Neural progenitor cell (in vitro differentiated cells): ENCODE measurements at places on chromosomes 3 and 15. TPM values are rescaled to one million over a fixed set of nuclear protein-coding genes. Genes with fewer than 3 reads are reported as not detected.
A peak's percentile ranks its signal among the peaks of the same experiment; 100 is the strongest.

DNA sequence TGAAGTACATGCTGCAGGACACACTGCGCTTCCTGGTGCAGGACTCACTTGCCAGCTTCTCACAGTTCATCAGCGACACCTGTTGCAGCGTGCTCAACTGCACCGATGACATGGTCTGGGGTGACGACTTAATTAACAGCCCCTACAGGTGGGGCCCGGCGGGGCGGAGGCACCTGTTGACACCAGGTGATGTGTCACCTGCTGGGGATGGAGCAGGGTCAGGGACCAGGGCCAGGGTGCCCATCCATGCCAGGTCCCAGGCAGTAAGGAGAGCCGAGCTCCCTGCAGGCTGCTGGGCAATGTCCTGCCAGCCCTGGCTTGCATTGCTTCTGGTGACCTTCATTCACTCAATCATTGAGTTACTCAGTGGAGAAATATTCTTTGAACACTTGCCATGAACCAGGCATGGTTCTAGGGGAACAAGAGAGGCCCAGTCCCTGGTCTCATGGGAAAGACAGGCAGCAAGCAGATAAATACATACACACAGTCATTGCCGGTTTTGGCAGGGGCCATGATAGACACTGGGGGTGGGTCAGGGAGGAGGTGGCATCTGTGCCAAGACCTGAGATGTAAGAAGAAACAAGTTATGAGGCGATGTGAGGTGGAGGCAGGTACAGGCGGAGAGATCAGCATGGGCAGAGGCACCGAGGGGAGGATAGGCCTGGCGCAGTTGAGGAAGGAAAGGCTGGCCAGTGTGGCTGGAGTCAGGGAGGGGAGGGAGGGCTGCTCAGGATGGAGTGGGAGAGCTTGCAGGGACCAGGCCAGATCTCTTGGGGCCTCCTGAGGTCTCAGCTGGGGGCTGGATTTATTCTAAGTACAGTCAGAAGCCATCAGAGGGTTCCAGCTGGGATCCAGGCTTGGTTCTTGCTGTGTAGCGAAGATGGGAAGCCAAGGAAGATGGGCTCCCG lies 30.8 kb downstream of the DNAH1 start:
- no peaks in the 10 kb centered on the region for H3K27me3 ChIP-seq
- DNase-seq, result no peak
- H3K36me3 ChIP-seq, result no peaks in the 10 kb centered on the region
- no peak overlapping the region for H3K4me3 ChIP-seq

DNA sequence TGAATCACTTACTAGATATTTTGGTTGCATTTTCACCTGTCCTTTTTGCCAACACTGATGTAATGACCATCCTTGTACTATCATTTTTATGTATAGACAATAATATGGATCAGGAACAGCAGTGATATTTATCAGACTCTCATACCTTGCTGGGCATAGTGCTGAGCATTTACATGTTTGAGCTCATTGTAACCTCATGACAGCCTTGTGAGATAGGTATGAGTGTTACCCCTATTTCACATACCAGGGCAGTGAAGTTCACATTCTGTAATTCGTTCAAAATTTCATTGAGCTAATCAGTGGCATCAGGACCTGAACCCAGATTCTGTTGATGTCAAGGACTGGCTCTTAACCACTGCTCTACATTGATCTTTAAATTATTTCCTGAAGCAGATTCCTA lies 221.5 kb upstream of the TBL1XR1 start:
- no peak overlapping the region for H3K4me3 ChIP-seq
- no peaks in the 10 kb centered on the region for H3K27me3 ChIP-seq
- no peaks in the 10 kb centered on the region for H3K36me3 ChIP-seq

- H3K36me3 ChIP-seq, result no peaks in the 10 kb centered on the region
- H3K27ac ChIP-seq, result no peak overlapping the region
- peaks cover 4% of the 10 kb centered on the region for H3K4me1 ChIP-seq
Measured at GRCh38 chr3:27345959-27346865, 23.0 kb downstream of the NEK10 start.

DNA sequence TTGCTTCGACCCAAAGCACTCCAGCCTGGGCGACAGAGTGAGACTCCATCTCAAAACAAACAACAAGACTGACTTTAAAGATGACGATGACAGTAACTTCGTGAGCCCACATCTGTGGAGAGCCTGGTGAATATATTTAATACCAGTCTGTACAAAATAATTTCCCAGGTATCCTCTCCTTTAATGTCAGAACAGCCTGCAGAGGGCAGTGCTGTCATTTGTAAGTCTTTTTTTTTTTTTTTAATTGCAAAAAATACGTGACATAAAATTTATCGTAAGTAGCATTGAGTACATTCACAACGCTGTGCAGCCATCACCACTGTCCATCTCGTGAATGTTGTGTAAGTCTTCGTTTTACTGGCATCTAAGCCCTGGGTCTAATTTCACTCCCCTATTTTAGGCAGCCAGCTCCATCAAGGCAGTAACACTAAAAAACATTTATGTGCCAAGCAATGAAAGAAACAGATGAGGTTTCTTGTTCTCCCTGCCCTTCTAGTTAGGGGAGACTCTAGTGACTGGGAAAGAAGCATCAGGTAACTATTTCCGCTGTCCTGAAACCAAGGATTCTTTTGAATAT lies 1.4 kb downstream of the HTD2 start:
- DNase-seq, result peak; percentile 54
- H3K36me3 ChIP-seq, result peaks cover 4% of the 10 kb centered on the region
- peak overlapping the region; percentile 78 for H3K4me3 ChIP-seq
- H3K4me1 ChIP-seq, result peaks cover 7% of the 10 kb centered on the region

KLHL6 gene
- total RNA-seq, result 0.09 and 0.40 TPM in 2 replicates

ZIC4 gene
- 0.25 and 0.64 TPM in 2 replicates for total RNA-seq

TCAIM gene
- total RNA-seq, result 22.0 and 31.8 TPM in 2 replicates

TLR9 gene
- not detected in 2 replicates for total RNA-seq

MELTF gene
- total RNA-seq, result 0.28 and 4.2 TPM in 2 replicates

GP9 gene
- total RNA-seq, result not detected in 2 replicates
